ENCODE measurements at places on chromosomes 11 and 22.

GRCh38 chr22:50268655-50269113 lies 1.5 kb downstream of the MAPK11 start:
- DNase-seq: no peak

DNA sequence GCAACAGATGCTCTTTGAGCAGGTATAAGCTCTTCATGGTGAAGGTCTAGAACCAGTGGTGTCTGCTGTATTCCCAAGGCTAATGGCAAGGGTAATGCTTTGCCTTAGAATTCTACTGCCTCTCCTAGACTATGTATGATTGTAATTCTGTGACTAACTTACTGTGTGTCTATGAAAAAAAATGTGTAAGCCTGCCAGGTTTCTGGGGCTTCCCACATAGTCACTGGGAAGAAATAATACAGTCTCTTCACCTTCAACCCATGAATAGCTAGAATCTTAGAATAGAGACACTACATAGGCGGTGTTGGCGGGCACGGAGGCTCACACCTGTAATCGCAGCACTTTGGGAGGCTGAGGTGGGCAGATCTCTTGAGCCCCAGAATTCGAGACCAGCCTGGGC lies 84.1 kb downstream of the C11orf91 start:
- no peak for DNase-seq

GRCh38 chr22:38110863-38111852 lies 674 bp upstream of the BAIAP2L2 start:
- DNase-seq: no peak

GRCh38 chr11:1742371-1742770 lies 8.0 kb downstream of the IFITM10 start:
- DNase-seq: no peak

GRCh38 chr22:23058063-23058462 lies 12.3 kb upstream of the GNAZ start:
- DNase-seq: no peak

DNA sequence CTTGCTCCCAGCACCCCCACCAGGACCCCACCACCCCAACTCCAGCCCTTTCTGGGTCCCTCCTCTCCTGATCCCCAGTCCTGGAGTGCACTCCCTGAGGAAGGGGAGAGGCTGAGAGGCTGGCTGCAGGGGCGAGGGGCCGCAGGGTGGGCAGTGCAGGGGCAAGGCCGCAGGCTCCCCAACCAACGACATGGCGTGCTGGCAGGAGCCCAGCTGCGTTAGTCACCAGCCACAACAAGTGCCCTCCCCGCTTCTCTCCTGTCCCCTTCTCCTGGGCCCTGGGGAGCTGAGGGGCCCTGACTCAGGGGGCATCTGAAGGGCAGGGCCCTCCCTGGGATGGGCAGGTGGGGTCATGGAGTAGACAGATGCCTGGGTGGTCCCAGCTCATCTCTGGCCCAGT lies 2.3 kb downstream of the CABP7 start:
- DNase-seq: no peak

GRCh38 chr11:83976086-83976485 lies 689.9 kb upstream of the CCDC90B start:
- DNase-seq: no peak

- DNase-seq: no peak
Measured at GRCh38 chr11:85774256-85775101, 36.5 kb downstream of the SYTL2 start.

DNA sequence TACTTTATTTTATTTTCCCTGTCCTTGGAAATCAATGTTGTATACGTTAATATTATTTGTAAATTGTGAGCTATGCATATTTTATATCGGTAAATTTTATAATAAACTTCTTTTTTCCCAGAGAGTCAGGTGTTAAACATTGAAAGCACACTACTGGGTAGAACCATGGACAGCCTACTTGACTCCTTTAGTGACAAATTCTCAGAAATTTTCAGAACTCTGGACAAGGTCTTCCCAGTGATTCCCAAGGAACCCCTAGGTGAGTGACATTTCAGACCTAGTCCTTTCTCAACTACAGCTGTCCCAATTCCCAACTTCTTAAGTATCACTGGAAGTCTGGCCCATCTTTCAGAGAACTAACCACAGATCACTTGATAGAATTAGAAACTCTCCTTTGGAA lies 107.2 kb downstream of the RCN1 start:
- no peak for DNase-seq

GRCh38 chr22:47248925-47249324 lies 486.5 kb downstream of the TBC1D22A start:
- no peak for DNase-seq

- DNase-seq: no peak
Measured at GRCh38 chr11:112303616-112304015, 43.0 kb upstream of the PLET1 start.

DNA sequence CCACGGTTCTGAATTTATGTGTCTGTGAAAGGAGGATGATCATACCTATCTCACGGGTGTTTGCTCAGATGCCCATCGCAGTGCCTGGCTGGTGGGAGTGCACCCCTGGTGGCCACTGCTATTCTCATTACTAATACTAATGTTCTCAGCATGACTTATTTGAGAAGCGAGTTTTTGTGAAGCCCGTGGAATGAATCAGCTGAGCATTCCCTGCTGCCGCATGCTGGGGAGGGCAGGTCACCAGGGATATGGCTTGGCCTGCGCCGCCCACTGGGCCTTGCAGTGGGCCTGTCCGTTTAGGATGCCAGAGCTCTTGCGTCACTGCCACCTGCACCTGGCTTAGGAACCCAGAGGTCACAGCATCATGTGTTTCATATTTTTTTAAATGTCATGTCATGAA lies 16.9 kb downstream of the CTTN start:
- no peak for DNase-seq

Data from NCI-H1694 treated with DMSO at 0.1 percent for 48 hours (cell line).